ENCODE measurements at places on chromosomes 6 and 20.

DNA sequence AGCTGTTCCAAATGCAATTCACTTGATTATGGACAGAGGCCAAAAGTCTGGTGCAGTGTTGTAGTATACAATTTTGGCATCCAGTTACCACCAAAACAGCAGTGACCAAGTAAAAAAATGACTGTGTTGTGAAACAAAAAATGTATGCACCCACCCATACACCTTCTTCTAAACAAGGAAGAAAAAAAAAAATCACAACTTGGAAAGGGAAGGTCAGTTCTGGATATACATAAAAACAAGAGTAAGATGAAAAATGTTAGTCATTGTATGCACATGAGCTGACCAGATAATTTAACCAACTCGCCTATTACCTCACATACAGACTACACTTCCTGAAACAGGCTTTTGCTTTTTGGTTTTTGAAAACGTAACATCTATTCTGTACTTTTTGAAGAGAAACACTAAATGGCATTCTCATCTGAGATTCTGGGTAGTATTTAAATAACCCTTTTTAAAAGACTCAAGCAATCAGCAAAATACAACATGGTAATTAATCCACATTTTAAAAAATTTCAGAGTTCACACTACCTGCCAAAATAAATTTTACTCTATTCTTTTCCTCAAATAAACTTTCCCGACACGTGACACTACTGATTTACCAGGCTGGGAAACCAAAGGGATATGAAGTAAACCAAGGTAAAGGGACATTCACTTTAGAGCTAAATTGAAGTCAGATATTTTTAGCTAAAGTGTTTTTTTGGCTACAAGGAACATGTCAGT, 141.6 kb upstream of the SHLD1 start:
- DNase-seq = peak; percentile 35

DNA sequence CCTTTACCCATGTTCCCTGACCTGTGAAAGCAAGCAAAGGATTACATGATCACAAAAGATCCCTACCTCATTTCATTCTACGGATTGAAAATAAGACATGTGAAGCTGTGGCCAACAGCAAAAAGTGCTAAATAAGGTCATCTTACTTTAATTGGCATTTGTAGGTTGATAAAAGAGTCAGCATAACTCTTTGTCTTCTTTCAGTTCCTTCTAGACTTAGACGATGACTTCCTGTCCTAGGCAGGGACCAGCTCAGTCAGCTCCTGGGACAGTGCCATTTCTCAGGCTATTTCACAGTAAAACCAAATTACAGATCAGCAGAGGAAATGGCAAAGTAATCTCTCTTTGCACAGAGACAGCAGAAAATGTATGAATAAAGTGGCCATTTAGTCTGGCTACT, 480.7 kb downstream of the RFPL4B start:
- DNase-seq = peak; percentile 66

- no peak for DNase-seq
These were observed 23.7 kb downstream of the RIOK1 start for GRCh38 chr6:7413151-7413823.

DNA sequence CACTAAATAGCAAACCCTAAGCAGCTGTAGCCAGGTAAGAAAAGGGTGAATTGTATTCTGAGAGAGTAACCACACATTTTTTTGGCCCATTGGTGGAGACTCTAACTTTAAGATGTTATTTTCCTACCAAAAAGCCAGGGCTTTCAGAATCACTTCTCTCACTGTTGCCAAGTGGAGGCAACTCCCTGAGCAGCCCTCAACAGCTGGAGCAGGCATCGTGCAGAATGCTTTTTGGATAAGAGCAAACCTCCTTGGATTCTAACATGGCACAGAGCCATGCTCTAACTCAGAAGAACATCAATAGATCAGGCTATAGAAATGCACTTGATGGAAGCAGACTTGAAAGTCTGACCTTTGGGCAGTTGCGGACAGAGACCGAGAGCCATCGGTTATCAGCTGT, 722.2 kb upstream of the CHD6 start:
- DNase-seq = no peak

GRCh38 chr6:109373762-109374161, 8.5 kb downstream of the CD164 start:
- no peak for DNase-seq

DNA sequence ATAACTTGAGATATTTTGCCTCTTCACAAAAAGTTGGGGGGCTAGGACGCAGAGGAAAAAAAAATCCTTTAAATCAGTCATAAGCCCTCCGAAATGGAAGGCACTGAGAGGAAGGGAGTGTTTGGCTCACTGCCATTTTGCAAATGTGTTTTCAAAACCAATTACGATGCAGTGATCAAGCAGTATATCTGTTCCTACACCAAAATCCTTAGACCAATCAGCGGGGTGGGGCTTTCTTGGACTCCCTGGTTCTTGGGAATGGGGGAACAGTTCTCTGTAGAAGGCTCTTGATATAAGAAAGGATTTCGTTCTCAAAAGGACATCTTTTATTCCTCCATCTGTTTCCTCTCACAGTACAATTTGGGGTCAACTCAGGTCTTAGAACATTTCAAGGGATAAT, 478.6 kb upstream of the JARID2 start:
- no peak for DNase-seq

DNA sequence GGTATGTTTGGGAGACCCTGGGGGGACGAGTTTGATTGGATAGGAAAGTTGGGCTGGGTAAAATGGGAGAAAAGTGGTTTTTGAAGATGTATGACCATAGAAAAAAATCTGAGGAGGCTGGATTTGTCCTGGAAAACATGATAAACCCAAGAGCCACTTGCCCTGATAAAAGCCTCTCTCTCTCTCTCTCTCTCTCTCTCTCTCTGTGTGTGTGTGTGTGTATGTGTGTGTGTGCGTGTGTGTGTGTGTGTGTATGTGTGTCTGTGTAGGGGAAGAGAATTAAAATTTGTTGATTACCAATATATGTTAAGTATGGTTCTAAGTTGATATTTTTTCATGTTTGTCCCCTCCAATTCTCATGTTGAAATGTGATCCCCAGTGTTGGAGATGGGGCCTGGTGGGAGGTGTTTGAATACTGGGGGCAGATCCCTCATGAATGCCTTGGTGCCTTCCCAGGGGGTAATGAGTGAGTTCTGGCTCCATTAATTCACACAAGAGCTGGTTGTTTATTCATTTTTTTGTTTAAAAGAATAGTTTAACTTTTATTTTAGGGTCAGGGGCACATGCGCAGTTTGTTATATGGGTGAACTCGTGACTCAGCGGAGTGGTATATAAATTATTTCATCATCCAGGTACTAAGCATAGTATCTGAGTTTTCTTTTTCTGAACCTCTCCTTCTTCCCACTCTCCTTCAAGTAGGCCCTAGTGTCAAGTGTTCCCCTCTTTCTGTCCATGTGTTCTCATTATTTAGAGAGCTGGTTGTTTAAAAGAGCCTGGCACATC, 208.8 kb downstream of the TFAP2B start:
- no peak for DNase-seq

- no peak for DNase-seq
These were observed 104.4 kb upstream of the FOXP4 start for GRCh38 chr6:41441598-41442351.

- peak; percentile 62 for DNase-seq
These were observed 84.9 kb downstream of the BTBD9 start for GRCh38 chr6:38554700-38555413.

GRCh38 chr20:32465092-32465900, 107.2 kb downstream of the ASXL1 start:
- DNase-seq = peak; percentile 85

DNA sequence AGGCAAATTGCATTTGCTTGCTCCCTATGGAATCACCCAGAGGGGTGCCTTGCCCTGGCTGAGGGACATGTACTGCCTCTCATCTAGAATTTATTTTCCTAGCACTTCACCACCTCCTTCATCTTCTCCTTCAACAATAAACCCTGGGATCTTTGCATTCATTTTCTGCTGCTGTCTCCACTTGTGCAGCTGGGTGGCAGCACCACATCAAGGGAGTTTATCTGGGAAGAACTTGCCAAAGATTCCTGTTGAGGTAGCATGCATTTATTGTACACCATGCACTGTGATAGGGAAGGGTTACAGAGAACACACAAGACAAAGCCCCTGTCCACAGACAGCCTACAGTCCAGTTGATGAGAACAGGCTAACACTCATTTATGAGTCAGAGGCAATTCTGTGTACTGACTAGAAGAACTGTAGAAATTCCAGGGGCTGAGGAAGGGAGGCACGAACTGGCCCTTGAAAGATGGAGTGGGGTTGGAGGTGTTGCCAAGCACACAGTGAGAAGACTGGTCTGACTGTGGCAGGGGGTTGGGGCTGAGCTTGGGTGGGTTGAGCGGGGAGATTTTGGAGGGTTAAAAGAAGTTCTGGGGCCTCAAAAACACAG, 17.5 kb downstream of the C20orf173 start:
- peak; percentile 57 for DNase-seq

GRCh38 chr6:27542485-27542884, 69.6 kb upstream of the ZNF184 start:
- DNase-seq = no peak

DNA sequence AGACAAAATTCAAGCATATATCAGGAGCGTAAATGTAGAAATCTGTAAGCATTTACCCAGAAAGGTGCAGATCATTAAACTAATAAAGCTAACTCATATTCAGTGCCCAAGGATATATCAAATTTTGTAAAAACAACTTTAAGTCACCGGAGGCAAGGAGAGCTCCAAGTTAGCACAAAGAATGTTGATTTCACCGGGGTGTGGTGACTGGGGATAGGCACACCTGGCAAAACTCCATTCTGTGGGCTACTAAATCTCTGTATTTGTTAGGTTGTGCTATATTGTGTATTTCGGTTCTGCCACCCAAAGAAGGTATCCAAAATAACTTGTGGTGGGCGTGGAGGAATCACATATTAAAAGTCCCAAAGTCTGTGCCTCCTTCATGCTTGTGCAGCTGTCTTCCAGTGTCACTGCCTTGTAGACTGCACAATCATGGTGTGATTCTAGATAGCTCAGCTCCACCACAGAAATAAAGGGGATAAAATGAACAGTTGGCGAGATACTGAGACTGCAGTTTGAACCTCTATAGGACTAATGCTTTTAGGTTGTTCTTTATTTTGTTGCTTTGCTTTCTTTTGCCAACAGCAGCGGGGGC, 111.6 kb downstream of the GMDS start:
- no peak for DNase-seq

GRCh38 chr20:56360908-56361205, 2.1 kb downstream of the FAM210B start:
- DNase-seq = no peak

DNA sequence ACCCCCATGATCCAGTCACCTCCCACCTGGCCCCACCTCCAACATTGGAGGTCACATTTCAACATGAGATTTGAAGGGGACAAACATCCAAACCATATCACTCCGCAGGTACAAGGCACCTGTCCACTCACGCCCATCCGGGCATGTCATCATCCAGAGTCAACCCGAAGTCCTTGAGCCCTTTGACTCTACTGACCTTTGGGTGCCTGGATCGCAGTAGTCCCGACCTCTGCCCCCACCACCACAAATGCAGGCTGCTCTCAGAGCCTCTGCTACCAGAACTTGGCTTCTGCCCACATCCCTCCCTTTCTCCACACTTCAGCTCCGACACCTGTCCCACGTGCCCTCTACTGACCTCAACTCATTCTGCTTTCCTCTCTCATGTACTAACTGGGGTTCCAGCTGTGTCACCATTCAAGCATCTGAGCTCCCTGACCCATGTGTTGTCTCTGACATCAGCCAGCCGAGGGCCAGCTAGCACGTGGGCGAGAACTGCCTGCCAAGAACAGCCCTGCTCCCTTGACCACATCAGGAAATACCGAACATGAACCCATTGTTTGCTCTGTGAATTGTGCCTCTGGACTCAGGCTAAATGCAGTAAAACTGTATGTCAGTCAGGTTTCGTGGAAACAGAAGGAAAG, 498.3 kb upstream of the SULF2 start:
- DNase-seq = peak; percentile 95

DNA sequence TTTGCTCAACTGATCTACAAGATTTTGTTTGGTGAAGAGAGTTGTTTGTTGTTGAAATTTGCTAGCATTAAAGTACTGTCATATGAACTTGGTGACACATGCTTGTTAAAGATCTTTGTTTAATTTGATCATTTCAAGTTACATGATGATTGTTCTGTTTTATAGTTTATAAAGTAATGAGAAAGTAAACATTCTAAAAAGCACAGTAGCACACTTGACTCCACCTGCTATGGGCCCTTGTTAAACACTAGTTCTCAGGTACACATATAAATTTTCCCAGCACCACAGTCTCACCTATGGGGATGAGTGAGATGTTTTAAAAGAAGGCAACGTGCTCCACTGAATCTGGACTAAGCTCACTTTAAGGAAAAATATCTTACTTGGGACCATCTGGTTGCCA, 14.1 kb downstream of the MCHR2 start:
- no peak for DNase-seq

DNA sequence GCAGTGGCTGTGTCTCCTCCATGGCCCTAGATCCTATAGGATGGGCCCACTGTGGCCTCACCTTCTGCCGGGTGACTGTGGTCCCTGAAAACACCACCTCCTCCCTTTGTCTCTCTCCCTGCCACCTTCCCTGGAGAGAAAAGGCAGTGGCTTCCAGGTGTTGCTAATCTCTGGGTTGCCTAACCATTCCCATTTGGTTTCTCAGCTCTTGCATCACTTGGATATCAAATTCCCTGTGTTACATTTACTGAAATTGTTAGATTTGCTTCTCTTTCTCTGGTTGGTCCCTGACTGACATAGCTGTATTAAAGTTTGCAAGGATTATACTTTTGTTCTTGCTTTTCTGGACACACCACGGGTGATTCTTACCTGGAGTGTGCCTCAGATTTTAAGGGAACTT, 9.3 kb upstream of the ZFP64 start:
- DNase-seq = no peak

GRCh38 chr6:26441977-26442376, 1.7 kb downstream of the BTN3A3 start:
- DNase-seq = no peak

DNA sequence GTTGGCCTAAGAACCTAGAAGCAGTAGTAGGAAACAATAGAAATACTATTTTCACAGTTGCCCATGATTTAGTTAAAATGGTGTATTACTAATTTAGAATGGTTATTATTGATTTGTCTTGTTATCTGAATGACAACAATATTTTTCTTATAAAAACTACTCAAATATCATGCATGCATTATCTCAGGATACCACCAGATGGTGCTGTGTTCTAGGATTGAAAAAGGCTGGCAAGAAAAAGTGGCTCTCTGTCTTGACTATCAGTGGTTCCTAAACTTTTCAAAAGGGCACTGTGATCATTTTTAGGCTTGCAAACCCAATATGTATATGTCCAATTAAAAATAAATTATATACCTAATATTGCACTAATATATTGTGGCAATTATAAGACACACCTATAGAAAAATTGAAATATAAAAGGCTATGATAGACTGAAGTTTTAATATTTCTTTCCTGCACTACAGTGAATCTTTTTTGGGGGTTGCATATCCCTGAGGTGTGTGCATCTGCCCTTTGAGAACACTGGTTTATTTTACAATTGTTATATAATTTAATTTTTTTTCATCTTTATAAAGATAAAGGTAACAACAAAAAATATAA, 131.7 kb upstream of the MLIP start:
- peak; percentile 49 for DNase-seq
